Neural progenitor cell (in vitro differentiated cells): ENCODE measurements at places on chromosomes 16 and 17. TPM values are rescaled to one million over a fixed set of nuclear protein-coding genes. Genes with fewer than 3 reads are reported as not detected.

GRCh38 chr17:21387616-21388015 lies 11.5 kb downstream of the KCNJ12 start:
- H3K4me1 ChIP-seq = peaks cover 8% of the 10 kb centered on the region
- no peak for DNase-seq
- no peak overlapping the region for H3K4me3 ChIP-seq
- no peaks in the 10 kb centered on the region for H3K36me3 ChIP-seq
- no peaks in the 10 kb centered on the region for H3K27me3 ChIP-seq
- H3K27ac ChIP-seq = no peak overlapping the region

- no peak for DNase-seq
- H3K36me3 ChIP-seq = no peaks in the 10 kb centered on the region
- no peaks in the 10 kb centered on the region for H3K27me3 ChIP-seq
- no peak overlapping the region for H3K27ac ChIP-seq
- peaks cover 33% of the 10 kb centered on the region for H3K4me1 ChIP-seq
Measured at GRCh38 chr17:50181591-50182560, 16.1 kb downstream of the SGCA start.

The VAT1L gene
- total RNA-seq = 43.2 and 43.8 TPM in 2 replicates

DNA sequence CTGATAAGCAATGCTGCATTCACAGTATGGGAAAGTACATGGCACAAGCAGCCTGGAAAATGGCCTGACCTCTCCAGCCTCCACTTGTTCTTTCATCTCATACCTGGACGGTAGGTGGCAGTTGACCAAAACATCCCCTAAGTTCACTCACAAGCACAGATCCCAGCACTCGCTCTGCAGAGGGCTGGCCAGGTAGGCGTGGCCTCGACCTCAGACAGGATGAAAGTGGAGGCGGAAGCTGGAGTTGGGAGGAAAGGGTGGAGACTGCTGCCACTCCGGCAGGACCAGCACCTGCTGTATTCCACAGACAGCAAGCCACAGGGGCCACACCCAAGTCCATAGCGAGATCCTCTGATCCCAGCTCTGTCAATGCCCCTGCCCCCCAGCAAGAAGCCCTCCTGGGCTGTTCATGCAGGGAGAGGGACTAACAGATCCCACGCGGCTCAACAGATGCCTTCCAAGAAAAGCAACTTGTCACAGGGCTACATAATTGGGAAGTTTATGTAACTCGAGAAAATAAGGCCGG lies 31.3 kb downstream of the ZCCHC14 start:
- H3K27ac ChIP-seq = no peak overlapping the region
- H3K27me3 ChIP-seq = no peaks in the 10 kb centered on the region
- peaks cover 16% of the 10 kb centered on the region for H3K4me1 ChIP-seq
- DNase-seq = peak; percentile 89
- peak overlapping the region; percentile 29 for H3K4me3 ChIP-seq
- H3K36me3 ChIP-seq = no peaks in the 10 kb centered on the region

- H3K27me3 ChIP-seq = peaks cover 24% of the 10 kb centered on the region
- H3K4me3 ChIP-seq = no peak overlapping the region
- no peak for DNase-seq
Measured at GRCh38 chr16:86171329-86171728, 272.4 kb downstream of the IRF8 start.
